ENCODE measurements at places on chromosomes 7 and 10. TPM values are rescaled to one million over a fixed set of nuclear protein-coding genes. Genes with fewer than 3 reads are reported as not detected.

ANXA8 gene
- polyA plus RNA-seq = 571 TPM

CCL24 gene
- not detected for polyA plus RNA-seq

ASL gene
- polyA plus RNA-seq = 64.7 TPM

FEZF1 gene
- polyA plus RNA-seq = not detected

STEAP1B gene
- polyA plus RNA-seq = 0.26 TPM

SFTPA1 gene
- polyA plus RNA-seq = not detected

GIMAP7 gene
- polyA plus RNA-seq = not detected

WDR86 gene
- not detected for polyA plus RNA-seq

GRIFIN gene
- not detected for polyA plus RNA-seq
